Ureter (tissue), 1 donor: ENCODE measurements at places on chromosomes 3 and 15. TPM values are rescaled to one million over a fixed set of nuclear protein-coding genes. Genes with fewer than 3 reads are reported as not detected.

Gene CYP8B1
- not detected for total RNA-seq

DNA sequence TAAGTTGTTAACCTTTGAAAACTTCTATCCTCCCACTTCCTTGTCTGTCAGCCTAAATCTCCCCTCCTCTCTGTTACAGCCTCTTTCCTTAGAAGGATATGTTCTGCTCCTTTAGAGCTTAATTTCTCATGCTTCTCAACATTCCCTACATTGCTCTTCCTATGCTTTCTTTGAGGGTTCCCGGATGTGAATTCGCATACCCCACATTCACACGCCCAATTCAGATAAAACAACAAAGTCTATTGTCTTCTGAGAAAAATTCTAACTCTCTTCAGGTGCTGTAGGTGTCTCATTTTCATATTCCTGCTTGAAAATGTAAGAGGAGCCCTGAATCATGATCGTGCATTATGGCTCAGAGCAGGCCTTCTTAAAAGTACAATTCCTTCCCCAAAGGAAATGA lies 171.8 kb upstream of the DPH6 start:
- no peak for DNase-seq

Gene GOLGA8J
- not detected for total RNA-seq

Gene GOLGA8M
- 5.7 TPM for total RNA-seq

GRCh38 chr15:100311154-100311625 lies 30.6 kb downstream of the ADAMTS17 start:
- peak; percentile 44 for DNase-seq

Gene CHP1
- total RNA-seq: 146 TPM

Gene GOLGA8S
- total RNA-seq: 0.65 TPM
